ENCODE measurements at places on chromosomes 1 and 21.

DNA sequence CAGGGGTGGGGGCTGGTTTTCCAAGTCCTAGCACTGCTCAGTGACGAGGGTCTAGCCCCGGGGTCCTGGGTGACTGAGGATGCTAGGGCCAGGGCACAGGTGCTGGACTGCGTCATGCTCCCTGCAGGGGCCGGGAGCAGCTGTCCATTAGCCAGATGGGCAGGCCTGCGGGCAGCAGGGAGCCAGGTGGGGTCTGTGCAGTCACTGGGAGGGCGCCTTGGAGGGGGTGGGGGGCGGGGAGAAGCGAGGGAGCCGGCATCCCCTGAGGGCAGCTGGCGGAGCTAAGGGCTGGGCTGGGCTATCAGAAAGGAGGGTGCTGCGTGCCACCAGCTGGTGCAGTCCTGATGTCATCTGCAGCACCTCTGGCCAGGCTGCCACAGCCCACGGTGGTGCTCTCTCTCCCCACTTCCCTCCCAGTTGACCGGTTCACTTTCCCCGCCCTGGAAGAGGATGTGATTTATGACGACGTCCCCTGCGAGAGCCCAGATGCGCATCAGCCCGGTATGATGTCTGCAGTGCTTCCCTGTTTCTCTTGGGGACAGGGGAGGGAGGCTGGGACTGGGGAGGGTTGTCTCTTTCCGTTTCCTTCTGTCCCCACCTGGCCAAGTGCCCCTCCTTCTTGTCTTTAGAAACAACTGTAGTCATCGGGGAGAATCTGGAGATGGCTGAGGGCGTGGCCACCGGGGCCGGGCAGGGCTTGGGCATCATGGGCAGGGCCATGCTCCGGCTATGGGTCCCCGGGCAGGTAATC lies 63.8 kb downstream of the ARHGEF10L start:
- DNase-seq, result no peak

- no peak for DNase-seq
These were observed 26.5 kb downstream of the ZNF362 start for GRCh38 chr1:33282791-33283190.

- no peak for DNase-seq
These were observed 14.0 kb upstream of the REN start for GRCh38 chr1:204180133-204180532.

DNA sequence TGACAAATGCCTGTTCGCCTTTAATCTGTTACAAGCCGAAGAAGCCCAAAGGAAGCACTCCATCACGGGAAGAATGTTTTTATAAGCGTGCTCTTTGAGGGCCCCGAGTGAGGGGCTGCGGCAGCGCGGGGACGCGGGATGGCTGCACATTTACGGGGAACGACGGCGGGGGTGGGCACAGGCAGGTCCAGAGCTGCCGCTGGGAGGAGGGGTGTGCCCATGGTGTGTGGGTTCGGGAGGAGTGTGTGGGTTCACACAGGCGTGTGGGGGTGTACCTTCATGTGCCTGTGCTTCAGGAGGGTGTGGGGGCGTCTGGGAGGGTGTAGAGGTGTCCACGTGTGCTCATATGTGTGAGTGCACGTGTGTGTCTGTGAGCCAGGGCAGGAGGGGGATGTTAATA lies 155.9 kb upstream of the ZC3H12A start:
- DNase-seq, result no peak

DNA sequence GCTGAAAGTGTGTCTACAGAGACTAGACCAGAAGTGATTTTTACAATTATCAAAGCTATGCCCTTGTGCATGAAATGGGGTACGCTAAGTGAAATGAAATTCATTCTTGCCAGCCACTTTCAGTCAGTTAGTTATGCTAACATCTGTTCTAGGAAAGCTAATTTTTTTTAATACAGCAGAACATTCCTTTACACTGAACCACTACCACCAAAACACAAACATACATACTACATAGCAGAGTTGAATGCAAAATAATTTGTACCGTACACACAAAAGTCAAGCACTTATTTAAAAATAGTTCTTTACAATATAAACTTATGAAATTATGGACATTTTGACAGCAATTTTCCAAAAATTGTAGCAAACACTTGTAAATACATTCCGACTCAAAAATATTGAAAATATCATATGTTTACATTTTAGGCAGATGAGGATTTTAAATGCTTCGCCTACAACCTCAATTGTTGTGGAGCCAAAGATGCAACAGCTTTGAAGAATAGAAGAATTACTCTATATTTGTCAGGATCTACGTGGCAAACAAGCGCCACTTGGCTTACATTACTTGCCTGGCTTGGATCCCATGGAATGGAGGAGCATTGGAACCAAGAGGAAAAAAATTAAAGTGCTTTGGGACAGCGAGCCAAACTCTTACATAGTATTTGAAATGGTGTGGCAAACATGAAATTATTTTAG lies 30.6 kb downstream of the WLS start:
- no peak for DNase-seq

- DNase-seq, result no peak
These were observed 188.9 kb upstream of the PLXNA2 start for GRCh38 chr1:208433086-208433485.

DNA sequence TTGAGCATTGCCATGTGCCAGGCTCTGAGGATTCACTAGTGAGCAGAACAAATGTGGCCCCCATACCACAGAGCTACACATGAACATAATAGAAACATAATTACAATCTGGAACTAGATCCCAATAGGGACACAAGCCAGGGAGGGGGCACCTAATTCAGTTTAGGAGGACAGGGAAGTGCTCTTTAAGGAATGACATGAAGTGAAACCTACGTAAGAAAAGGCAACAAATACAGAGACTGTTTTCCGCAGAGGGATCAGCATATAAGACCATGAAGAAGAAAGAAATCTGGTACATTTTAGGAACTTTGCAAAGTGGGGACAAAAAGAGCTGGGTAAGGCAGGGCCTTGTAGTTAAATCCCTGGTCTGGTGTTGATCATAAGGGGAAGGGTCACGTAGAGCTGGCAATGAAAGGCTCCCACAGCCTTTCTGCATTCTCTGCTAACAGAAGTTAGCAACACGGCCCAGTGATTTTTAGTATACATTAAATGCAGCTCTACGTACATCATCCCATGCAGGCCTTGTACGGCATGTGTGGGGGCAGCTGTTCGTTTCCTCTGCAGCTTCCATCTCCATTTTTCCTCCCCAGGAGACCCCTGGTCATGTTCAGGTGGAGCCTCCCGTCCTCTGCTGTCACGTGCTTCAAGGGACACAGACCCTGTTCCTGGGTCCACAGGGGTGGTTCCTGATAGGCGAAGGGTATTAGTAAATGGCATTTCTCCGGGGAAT lies 26.8 kb upstream of the SLC30A1 start:
- DNase-seq, result no peak
